ENCODE measurements at places on chromosomes 13 and 19.
A peak's percentile ranks its signal among the peaks of the same experiment; 100 is the strongest.

DNA sequence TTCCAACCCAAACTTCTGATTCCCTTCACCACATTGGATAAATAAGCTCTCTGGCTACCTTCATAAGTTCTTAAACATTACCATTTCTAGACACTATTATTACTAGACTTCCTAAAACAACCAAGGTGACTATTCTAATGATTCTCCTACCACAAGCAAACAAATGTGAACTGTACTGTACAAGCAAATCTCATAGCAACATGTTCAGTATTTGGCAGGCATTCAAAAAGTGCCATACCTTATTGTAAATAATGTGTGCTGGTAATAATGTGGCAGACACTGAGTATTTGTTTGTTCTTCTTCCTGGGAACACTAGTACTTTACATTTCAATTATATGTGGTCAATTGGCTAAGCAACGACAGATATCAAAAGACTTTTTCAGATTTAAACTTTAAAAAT lies 986.0 kb upstream of the SPRY2 start:
- DNase-seq, result no peak

DNA sequence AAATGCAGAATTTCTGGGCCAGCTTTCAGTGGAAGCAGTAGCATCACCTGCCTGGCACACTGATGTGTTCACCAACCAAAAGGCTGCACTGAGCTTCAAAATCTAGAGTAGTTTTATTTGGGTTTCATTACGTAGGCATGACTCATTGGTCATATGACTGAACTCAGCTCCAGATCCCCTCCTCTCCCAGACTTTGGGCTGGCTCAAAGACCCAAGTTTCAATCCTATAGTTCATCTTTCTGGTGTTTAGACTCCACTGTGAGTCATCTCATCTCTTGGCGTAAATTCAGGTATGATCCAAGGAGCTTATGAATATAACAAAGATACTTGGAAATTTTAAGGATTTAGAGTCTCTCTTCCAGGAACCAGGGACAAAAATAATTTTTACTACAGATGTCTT lies 17.7 kb downstream of the ZMYM5 start:
- no peak for DNase-seq

DNA sequence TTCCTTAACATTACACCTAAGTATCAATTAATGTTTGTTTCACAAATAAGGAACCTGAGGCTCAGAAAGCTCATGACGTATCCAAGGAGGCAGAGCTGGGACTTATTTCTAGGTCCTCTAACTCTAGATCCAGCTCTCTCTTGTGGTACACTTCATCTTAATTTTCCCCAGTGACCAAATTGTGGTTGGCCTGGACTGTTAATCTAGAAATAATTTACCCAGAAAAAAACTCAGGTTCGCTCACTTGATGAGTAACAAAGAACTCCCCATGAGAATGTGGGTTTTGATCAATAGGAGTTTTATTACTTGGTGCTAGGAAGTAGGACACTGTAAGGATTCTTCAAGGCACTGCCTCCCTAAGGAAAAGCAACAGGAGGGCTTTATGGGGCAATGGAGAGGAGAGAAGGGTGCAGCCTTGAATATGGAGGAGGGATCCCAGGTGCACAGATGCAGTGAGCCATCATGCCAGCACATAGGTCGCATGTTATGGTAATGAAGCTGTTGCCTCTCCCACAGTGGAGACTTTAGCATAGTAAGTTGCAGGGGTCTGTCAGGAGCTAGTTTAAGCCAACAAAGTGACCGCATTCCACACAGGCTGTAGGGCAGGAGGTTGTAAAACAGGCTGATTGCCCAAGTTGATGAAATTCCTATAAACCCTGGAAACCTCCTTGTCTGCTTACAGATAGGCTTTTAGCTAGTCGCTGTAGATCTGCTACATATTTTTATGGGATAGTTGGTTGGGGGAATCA lies 14.7 kb downstream of the RAP2A start:
- no peak for DNase-seq

DNA sequence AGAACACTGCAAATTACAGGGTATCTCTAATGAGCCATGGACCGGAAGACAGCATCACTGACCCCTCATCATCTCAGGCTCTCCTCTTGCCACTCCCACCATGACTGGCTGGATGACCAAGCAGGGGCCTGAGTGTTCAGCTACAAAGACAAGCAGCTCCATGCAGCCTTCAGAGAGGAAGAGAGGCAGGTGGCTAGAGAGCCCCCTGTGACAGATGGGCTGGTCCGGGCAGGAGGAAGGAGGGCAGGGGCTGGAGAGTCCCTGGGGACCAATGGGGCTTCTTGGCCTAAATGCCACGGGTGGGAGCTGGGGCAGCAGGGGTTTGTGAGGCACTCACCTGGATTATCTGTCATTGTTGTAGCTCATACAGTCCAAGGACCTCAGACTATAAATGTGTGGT lies 12.8 kb upstream of the RASA3 start:
- DNase-seq, result no peak

DNA sequence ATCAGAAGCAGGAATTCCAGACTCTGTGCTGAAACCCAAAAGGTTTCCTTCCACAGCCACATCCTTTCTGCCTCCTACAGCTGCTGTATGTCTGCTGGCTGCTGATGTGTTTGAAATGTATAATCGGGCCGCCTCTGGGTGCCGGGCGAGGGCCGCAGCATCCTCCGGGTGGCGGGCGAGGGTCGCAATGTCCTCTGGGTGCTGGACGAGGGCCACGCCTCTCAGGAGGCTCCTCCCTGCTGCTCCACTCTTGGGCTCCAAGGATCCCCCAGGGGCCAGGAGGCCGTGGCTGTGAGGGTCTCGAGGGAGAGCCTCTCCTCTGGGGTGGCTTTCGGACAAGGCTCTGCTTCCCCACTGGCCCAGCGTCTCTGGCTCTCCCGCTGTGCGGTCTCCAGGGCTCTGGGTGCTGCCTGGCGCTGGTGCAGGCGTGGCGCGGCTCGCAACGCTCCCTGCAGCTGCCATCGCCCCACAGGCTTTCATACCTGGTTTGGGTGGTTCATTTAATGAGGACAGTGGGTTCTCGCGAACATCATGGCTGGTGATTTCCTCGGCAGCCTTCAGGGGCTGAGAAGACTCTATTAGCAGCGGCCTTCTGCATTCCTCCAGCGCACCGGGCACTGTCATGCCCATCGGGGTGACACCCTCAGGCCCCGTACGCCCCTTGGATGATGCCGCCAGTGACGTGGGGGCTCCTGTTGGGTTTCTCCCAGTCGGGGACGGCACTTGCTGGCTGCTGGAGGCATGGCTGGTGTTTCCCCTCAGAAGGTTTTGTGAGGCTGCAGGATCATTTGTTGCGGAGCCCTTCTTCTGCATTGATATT lies 41.8 kb upstream of the GRTP1 start:
- DNase-seq, result no peak

GRCh38 chr19:2561895-2562294 lies 86.0 kb downstream of the GADD45B start:
- no peak for DNase-seq

- DNase-seq, result no peak
Measured at GRCh38 chr13:40465015-40465390, 201.4 kb downstream of the FOXO1 start.

- no peak for DNase-seq
Measured at GRCh38 chr19:35656700-35657099, 8.6 kb downstream of the COX6B1 start.

DNA sequence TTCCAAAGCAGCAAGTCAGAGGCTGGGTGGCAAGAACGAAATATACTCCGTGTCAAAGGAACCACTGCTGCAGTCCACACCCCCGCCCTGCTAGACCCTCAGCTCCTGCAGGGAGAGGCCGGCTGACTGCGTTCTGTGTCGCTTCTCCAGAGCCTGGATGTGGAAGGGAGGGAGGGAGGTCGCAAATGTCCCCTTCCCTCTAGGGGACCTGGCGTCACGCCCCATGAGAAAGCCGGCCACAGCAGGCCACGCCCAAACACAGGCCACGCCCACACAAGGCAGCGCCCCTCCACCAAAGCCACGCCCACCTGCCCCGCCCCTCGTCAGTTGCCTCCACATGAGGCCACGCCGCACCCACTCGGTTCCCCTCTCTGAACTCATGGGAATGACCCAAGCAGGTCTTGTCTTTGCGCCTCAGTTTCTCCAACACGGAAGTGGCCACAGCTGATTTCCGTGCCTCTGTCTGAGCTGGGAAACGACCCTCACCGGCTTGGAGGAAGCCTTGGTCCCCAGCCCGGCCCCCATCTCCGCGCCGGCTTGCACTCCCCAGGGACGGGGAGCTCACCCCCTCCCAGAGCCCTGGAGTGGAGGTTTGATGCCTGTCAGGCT lies 38.4 kb upstream of the TCF3 start:
- no peak for DNase-seq

GRCh38 chr19:47497821-47498520 lies 14.0 kb upstream of the KPTN start:
- DNase-seq, result no peak

- DNase-seq, result peak; percentile 78
Measured at GRCh38 chr19:17346109-17346671, 8.8 kb downstream of the GTPBP3 start.

- DNase-seq, result no peak
Measured at GRCh38 chr19:38168637-38169036, 55.4 kb downstream of the DPF1 start.

GRCh38 chr13:25882466-25883357 lies 169.1 kb downstream of the SHISA2 start:
- no peak for DNase-seq

GRCh38 chr19:33654840-33655508 lies 33.2 kb downstream of the CHST8 start:
- no peak for DNase-seq

- no peak for DNase-seq
Measured at GRCh38 chr13:103068836-103069235, 2.6 kb upstream of the SLC10A2 start.

GRCh38 chr19:14555918-14556661 lies 15.8 kb downstream of the NDUFB7 start:
- DNase-seq, result no peak

DNA sequence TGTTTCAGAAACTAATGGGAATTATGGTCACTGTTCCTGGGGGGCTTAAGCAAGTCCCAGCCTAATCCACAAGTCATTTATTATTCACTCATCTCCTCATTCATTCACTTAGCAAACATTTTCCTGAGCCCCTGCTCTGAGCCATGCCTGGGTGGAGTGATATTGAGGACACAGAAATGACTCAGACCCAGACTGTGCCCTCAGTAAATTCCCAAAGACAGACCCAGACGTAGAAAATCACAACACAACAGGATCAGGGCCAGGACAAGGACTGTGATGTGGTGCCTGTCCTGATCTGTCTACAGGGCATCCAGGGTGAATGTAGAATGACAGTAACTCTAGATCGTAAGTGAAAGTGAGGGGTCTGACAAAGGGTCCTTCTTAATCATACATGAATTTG lies 7.0 kb upstream of the SPACA6 start:
- DNase-seq, result no peak

GRCh38 chr19:40740747-40741146 lies 9.5 kb downstream of the ACTMAP start:
- DNase-seq, result no peak

GRCh38 chr13:110227864-110228643 lies 78.9 kb downstream of the COL4A1 start:
- no peak for DNase-seq

DNA sequence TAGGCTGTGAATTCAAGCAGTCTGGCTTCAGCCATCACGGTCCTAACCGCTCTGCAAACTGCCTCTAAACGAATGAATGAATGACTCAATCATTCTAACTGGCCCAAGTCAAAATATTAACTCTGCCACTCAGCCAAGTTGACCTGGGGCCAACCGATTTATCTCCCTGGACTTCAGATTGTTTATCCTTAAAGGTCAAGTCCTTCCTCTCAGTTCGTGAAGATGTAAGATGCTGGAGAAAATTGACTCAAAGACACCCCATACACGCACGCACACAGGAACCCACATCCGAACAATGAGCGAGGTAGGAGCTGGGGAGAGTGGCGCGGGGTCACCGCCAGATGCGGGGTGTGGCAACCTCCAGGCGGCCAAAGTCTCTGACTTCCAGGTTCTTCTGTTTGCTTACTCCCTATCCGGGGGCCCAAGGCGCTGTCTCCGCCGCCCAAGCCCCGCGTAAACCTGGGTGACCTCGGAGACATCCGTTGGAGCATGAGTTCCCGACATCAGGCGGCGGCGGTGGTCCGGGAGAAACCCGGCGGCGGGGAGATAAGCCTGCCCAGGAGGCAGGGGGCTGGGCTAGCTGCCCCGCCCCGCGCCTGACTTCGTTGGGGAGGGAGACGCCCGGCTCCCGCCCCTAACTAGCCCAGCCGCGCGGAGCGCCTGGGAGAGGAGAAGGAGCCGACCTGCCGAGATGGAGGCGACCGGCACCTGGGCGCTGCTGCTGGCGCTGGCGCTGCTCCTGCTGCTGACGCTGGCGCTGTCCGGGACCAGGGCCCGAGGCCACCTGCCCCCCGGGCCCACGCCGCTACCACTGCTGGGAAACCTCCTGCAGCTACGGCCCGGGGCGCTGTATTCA lies at the start of gene CYP2S1:
Gene CYP2S1 (plus strand): TSS at position 646 of the 856 bp plus-strand sequence. CDS start 46 bp downstream, at position 692.
- no peak for DNase-seq

- no peak for DNase-seq
Measured at GRCh38 chr13:50161052-50161451, 145.8 kb downstream of the KCNRG start.

- no peak for DNase-seq
Measured at GRCh38 chr19:48718711-48719231, 754 bp downstream of the MAMSTR start.
